ENCODE measurements at places on chromosomes 2 and 18.

DNA sequence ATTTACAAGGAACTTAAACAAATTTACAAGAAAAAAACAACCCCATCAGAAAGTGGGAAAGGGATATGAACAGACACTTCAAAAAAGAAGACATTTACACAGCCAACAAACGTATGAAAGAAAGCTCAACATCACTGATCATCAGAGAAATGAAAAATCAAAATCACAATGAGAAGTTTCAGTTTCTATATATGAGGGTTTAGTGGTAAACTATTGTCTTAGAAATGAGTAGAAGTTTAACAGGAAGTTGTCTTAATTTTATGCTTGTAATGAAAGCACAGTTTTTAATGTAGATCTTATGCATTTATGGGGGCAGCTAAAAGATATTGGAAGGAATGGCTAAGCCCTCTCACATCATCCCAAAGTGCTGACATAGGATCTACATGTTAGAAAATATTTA, 325.4 kb downstream of the ERBB4 start:
- no peak for DNase-seq

GRCh38 chr2:82317012-82317411, 2012.5 kb upstream of the LRRTM1 start:
- no peak for DNase-seq

- no peak for DNase-seq
These were observed 2.4 kb downstream of the CYP26B1 start for GRCh38 chr2:72145289-72145657.

GRCh38 chr2:64525317-64525613, 1.1 kb downstream of the AFTPH start:
- no peak for DNase-seq

DNA sequence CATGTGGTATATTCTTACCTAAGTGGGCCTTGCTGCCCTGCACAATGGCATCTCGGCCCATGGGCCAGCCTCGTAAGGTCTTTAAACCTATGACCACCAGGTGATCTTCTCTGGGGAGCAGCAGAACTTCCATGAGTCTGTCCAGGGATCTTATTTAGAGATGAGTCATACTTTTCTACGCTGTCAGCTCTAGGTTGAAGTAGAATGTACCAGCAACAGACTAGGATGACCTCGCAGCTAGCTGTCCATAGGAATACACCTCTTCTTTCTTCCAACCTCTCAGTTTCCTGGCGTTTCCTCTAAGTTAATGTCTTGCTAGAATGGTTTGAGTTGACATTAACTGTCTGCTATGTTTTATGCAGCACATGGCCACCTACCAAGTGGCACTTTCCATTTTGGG, 15.6 kb upstream of the CXCR4 start:
- no peak for DNase-seq

DNA sequence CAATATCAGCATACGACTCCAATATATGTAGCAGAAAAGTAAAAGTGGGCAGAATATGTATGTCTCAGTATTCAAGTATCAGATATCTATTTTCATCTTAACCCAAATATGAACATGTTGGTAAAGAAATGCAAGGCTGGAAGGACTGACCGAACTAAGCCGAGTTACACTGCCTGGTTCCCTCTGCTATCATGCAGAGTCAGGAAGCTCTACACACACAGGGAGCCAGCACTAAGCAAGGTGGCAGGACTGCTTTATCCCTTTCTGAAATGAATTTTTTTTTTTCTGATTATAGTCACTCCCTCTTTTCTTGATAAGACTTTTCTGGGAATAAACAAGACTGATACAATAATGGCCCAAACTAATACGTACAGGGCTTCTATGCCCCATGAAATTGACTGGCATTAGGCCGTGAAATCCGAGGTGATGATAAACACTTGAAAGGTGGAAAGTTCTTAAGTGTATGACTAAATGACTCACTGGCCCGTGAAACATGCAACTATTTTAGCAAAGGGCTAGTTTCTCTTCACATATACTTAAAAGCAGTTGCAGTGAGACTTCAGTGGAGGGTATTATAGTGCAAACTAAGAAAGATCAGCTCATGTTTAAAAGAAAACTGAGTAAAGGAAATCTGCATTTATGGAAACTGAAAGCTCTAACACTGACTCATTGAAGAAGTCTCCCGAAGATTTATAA, 14.9 kb downstream of the DPP4 start:
- no peak for DNase-seq

DNA sequence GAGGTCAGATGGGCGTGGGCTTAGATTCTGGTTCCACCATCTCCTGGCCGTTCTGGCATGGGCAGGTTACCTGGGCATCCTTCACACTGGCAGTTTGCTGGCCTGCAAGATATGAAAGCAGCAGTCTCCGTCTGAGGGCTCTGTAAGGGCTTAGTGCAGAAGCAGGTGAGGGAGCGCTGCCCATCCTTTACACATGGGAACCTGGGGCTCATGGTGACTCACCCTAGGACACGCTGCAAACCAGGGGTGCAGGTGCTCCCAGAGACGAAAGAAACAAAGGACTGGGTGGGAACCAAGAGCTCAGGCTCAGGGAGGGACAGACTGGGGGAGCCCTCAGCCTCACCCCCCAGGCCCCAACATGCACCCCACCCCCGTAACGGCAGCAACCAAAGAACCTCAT, 10.7 kb upstream of the ID2 start:
- no peak for DNase-seq

DNA sequence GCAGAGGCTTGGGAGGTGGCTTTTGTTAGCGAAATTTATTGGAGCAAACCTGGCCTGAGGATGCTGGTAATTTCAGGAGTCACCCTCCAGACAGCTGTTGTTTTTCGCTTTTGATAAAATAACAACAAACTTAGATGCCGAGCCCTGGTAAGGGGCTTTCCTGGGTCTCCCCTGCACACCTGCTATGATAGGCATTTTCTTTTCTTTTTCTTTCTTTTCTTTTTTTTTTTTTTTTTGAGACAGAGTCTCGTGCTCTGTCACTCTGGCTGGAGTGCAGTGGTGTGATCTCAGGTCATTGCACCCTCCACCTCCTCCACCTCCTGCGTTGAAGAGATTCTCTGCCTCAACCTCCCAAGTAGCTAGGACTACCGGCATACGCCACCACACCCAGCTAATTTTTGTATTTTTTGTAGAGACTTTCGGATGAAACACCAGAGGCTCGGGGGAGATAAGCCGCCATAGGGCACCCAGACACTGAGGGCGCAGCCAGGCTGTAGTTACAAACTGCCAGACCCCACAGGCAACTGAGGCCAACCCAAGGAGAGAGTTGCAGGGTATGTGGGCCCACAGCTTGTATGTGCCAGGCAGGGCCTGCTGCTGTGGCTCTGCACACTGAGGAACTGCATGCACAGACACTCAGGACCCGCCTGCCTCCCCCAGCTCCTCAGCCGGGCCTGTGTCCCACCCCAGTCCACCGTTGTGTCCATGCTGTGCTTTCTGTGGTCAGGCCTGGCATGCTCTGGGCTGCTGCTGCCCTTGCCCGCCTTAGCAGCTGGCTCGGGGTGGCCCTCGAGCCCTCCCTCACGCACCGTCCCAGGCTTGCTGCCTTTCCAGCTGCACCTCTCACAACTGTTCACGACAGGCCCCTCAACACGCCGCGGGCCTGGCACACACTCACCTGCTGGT, 3.9 kb downstream of the GYPC start:
- DNase-seq = no peak

DNA sequence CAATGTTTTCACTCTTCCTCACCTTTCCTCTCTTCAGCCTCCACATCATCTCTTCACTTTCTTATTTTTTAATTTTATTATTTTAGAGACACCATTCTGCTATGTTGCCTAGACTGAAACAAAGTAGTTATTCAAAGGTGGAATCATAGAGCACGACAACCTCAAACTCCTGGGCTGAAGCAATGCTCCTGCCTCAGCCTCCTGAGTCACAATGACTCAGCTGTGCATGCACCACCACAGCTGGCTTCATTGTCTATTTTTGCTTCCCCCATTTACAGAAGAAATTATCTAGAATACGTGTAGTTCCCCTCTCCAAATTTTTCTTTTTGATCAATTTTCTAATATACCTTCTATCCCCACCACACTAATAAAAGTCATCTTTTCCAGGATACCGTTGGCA, 911.5 kb upstream of the SOX11 start:
- DNase-seq = no peak

DNA sequence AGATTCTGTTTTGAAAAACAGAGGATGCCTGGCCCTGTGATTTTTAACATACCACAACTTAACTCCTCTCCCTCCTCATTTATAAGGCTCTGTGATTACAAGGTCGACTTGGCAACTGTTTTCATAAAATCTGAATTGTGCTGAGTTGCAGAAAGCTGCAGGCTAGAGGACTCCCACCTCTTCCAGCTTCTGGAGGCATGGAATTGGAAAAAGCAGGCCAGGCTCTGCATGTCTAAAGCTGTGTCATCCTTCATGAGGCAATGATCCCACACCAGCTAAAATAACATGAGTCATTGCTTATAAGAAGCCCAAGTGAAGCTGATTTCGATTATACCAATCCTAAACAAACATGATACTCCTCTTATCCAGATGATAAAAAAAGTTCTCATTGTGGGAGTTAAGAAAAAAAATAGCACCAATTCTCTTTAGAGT, 11.7 kb downstream of the ARHGAP28 start:
- no peak for DNase-seq

GRCh38 chr2:17136877-17137276, 381.4 kb downstream of the RAD51AP2 start:
- DNase-seq = no peak

GRCh38 chr18:50700245-50701165, 119.3 kb downstream of the MRO start:
- no peak for DNase-seq

DNA sequence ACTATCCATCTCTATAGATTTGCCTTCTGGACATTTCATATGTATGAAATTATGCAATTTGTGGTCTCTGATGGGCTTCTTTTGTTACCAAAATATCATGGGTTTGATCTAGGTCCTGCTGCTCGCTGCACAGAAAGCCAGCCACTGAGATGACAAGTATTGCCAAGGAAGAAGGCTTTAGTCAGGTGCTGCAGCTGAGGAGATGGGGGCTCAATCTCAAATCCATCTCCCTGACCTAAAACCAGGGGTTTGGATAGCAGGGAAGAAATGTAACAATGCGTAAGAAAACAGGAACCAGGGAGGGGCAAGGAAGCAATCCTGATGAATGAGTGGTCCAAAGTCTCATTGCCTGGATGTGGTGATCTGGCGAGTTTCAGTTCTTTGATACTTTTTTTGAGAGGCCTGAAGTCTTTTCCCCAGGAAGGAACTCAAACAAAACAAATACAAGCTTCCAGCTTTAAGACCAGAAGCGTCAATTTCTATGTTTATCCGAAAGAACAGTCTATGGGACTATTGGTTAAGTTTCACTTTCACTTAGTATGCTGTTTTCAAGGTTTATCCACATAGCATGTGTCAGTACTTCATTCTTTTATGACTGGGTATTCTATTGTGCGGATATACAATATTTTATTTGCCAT, 3.4 kb upstream of the CKAP2L start:
- DNase-seq = no peak

DNA sequence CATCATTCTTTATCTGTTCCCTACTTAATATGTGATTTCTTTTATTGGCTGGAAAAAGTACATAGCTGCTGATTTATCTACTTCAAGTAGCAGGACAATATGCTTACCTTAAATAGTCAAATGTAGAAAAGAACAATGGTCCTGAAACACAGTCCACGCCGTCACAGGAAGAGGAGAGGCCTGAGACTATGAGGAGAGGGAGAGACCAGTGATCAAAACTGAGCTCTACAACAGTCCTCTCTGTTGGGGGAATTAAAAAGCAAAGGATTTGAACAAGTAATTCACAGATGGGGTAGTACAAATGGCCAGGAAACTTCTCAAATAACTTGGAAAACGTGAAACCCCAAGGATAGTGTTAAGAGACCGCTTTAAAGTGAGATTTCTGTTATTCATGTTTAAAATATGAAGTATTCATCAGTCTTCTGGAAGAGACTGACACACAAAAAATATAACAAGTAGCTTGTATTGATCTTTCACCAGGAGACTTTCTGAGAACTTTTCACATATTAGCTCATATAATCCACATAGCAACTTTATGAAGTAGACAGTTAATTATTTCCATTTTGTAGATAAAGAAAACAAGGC, 20.2 kb downstream of the SCYGR8 start:
- DNase-seq = no peak

DNA sequence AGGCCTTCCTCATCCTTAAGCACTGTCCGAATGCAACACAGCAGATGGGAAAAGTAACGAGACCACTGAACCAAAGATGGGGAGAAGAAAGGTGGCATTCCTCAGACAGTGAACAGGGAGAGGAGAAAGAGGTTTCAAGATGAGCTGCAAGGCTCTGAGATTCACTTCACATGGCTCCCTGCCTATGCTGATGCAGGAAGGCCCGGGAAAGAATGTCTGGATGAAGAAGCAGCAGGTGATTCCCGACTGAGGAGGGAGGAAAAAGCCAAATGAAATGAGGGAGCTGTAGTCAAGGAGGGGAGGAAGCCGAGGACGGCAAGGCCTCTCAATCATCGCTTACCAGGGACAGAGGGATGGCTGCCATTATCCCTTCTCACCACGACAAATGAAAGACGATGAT, 98.5 kb upstream of the BOD1L2 start:
- no peak for DNase-seq

- DNase-seq = no peak
These were observed 205.1 kb downstream of the RND3 start for GRCh38 chr2:150282357-150282756.

DNA sequence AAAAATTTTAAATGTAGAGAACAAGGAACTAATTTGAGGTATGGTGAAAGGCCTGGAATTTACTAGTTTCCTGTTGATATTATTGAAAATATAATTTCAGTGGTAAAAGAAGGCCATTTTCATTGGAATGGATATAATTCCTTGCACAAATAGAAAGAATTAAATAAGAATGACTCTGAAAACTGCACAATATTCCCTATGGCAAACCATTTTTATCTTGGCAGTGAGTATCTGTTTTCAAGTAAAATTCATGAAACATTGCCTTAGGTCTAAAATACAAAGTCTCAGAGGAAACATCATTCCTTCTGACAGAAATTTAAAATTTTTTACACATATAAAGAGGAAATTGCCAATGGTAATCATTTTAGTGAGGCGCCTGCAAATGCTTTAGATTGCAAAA, 1468.3 kb downstream of the LRP1B start:
- no peak for DNase-seq

DNA sequence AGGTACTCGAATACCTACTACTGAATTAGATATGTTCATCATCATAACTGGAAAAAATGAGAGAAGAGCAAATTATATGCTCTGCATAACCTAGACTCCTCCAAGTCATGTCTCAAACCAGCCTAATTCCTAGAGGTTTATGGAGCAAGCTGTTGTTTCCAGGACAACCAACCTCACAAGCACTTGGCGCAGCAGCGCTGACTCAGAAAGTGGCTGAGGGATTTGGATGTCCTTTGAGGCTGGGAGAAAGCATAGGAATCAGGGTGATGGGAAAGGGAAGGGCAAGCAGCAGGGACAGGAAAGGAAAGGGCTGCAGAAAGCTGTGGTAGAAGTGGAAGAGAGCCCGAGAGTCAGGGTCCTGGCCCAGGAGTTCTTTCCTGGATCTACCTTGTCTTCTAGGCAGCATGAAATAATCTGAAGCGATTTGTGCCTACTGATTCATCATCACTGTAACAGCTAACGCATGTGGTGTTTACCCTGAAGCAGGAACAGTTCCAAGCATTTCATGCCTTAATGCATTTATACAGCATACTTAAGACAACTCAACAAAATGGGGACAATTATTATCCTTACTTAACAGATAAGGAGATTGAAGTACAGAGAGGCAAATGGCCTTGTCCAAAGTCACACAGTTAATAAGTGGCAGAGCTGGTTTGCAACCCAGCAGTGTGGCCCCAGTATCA, 3.7 kb downstream of the PLEK start:
- DNase-seq = no peak

- no peak for DNase-seq
These were observed 9.3 kb upstream of the MGAT5 start for GRCh38 chr2:134244587-134244986.

- DNase-seq = no peak
These were observed 33.3 kb upstream of the GMCL1 start for GRCh38 chr2:69796174-69796573.

Measured in COR-L47 (cell line).